ENCODE measurements at places on chromosomes 16 and 17. TPM values are rescaled to one million over a fixed set of nuclear protein-coding genes. Genes with fewer than 3 reads are reported as not detected.
A peak's percentile ranks its signal among the peaks of the same experiment; 100 is the strongest.

Gene ZNF750
- total RNA-seq, result not detected

GRCh38 chr17:76612977-76613851, 27.6 kb upstream of the ST6GALNAC2 start:
- H3K27ac ChIP-seq, result no peak overlapping the region
- no peaks in the 10 kb centered on the region for H3K36me3 ChIP-seq
- H3K4me3 ChIP-seq, result no peak overlapping the region
- no peaks in the 10 kb centered on the region for H3K27me3 ChIP-seq
- no peak for DNase-seq

- no peak for DNase-seq
- no peaks in the 10 kb centered on the region for H3K27me3 ChIP-seq
Measured at GRCh38 chr16:74031551-74031950, 265.1 kb upstream of the PSMD7 start.

Gene KREMEN2
- not detected for total RNA-seq

DNA sequence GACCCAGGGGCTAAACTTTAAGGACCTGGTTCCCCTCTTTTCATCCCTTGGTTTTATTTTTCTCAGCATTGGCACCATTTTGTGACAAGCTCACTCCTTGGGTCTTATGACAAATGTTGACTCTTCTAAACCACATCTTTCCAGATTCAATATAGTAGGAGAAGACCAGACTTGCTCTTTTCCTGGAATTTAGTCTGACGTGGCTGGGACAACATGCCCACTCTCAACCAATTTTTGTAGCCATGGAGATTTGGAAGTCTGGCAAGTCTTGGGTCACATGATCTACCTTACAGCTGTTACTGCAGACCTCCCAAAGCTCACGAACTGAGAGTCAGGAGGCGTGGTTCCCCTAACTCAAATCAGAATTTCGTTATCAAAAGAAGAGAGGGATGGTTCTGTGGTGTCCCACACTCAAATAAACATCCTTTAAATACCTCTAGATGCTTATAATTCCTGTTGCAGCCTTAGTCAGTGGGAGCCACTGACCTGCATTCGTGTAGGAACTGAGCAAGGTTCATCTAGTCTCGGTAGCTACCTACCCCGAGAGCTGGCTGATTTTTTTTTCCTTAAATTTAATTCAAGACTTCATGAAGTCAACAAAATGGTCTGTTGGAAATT, 683.5 kb downstream of the MAF start:
- H3K4me3 ChIP-seq, result no peak overlapping the region
- DNase-seq, result no peak
- no peaks in the 10 kb centered on the region for H3K4me1 ChIP-seq
- H3K27ac ChIP-seq, result no peak overlapping the region
- no peaks in the 10 kb centered on the region for H3K36me3 ChIP-seq

- no peaks in the 10 kb centered on the region for H3K27me3 ChIP-seq
- H3K4me1 ChIP-seq, result peaks cover 11% of the 10 kb centered on the region
- H3K4me3 ChIP-seq, result no peak overlapping the region
- H3K36me3 ChIP-seq, result no peaks in the 10 kb centered on the region
- no peak for DNase-seq
- H3K27ac ChIP-seq, result no peak overlapping the region
Measured at GRCh38 chr16:88798772-88799455, 4.7 kb upstream of the CDT1 start.

DNA sequence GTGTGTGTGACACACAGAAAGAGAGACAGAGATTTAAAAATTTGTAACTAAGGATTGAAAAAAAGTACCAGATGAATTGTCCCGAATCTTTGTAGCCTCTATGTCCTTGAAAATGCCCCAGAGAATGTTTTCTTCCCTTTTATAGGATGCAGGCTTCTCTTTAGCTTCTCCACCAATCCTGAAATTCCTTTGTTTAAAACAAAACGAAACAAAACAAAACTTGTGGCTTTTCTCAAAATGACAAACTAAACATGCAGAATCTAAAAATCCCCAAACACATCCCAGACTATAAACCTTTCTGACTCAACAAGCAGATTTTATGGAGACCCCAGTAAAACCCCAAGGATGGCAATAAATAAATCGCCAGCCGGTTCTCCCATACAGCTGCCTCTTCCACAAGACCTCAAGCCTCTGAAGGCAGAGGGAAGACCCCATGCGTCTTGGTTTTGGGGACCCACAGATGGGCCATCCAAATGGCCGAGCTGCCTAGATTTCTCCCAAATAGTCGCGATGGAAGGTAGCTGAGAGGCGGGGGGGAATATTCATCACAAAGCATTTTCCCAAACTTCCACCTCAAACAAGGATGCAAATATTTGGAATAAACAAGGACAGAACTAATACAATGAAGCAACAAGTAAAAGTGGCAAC, 269.5 kb upstream of the FOXF1 start:
- H3K27ac ChIP-seq, result peak overlapping the region; percentile 62
- H3K27me3 ChIP-seq, result no peaks in the 10 kb centered on the region
- H3K36me3 ChIP-seq, result no peaks in the 10 kb centered on the region
- H3K4me3 ChIP-seq, result peak overlapping the region; percentile 5

DNA sequence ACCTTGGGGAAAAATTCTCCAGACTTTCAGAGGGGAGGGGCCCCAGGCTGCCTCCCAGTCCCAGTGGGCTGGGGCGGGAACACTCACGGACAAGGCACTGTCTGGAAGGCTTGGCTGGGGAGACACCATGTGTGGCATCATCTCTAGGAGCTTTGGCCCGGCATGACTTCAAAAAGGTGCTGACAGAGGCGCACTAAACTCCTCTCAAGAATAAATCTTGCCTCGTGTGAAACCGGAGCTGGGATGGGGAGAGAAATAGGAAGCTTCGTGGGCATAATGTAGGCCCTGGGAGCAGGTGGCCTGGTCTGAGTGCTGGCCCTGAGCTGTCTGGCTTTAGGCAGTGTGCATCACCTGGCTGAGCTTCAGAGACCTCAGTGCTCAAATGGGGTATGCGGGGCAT, 5.7 kb downstream of the WSCD1 start:
- no peaks in the 10 kb centered on the region for H3K36me3 ChIP-seq
- no peak overlapping the region for H3K4me3 ChIP-seq
- 0 out of 2 replicates have a peak, but pooled peaks cover 3% of the 10 kb centered on the region for H3K4me1 ChIP-seq
- no peak overlapping the region for H3K27ac ChIP-seq
- H3K27me3 ChIP-seq, result peaks cover 14% of the 10 kb centered on the region
- DNase-seq, result no peak

Gene ASPHD1
- 3.7 TPM for total RNA-seq

Gene KRT36
- total RNA-seq, result not detected

Gene RANBP10
- total RNA-seq, result 3.9 TPM

DNA sequence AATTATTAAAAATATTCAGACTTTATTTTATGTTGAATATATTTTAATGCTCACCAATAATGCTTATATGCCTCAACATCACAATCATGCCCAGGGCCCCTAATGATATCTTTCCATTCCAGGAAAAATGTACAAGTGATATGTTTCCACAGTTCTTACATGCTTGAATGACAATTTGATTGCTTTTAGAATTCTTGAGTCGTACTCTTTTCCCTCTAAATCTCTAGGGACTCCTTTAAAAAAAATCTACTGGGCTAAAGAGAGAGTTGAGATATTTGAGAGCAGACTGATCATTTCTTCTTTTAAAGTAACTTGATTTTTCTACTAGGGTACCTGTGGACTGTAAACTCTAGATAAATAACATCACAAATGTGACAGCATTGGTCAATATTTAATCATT, 18.2 kb upstream of the HLF start:
- 0 out of 2 replicates have a peak, but pooled peaks cover 7% of the 10 kb centered on the region for H3K27me3 ChIP-seq
- no peak overlapping the region for H3K4me3 ChIP-seq
- H3K4me1 ChIP-seq, result no peaks in the 10 kb centered on the region
- no peak for DNase-seq

Gene SLC47A2
- total RNA-seq, result not detected

GRCh38 chr17:58412961-58413586, 4.3 kb downstream of the RNF43 start:
- H3K27ac ChIP-seq, result no peak overlapping the region
- H3K36me3 ChIP-seq, result no peaks in the 10 kb centered on the region
- H3K4me3 ChIP-seq, result no peak overlapping the region
- peaks cover 21% of the 10 kb centered on the region for H3K27me3 ChIP-seq
- no peaks in the 10 kb centered on the region for H3K4me1 ChIP-seq
- DNase-seq, result no peak

Gene GRIN2A
- total RNA-seq, result not detected

Gene SMTNL2
- total RNA-seq, result not detected

DNA sequence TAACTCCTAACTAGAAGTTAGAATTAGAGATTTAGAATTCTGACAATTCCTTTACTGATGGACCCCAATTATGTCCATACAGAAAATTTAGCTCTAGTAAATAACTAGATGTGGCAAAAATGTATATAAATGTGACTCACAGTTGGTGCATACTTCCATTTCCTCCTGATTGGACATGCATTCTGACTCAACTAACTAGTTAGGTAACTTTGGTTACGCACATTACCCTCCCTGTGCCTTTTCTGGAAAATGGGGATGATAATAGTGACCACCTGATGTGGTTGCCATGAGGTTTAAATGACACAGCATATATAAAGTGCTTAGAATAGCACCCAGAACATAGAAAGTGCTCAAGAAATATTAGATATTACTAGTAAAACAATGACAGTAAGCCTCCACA, 550.0 kb upstream of the SALL1 start:
- no peaks in the 10 kb centered on the region for H3K4me1 ChIP-seq
- H3K27ac ChIP-seq, result no peak overlapping the region
- no peak overlapping the region for H3K4me3 ChIP-seq
- no peaks in the 10 kb centered on the region for H3K36me3 ChIP-seq

GRCh38 chr17:57550668-57551315, 194.3 kb downstream of the CCDC182 start:
- H3K36me3 ChIP-seq, result no peaks in the 10 kb centered on the region
- DNase-seq, result no peak
- no peak overlapping the region for H3K27ac ChIP-seq
- peaks cover 46% of the 10 kb centered on the region for H3K4me1 ChIP-seq

DNA sequence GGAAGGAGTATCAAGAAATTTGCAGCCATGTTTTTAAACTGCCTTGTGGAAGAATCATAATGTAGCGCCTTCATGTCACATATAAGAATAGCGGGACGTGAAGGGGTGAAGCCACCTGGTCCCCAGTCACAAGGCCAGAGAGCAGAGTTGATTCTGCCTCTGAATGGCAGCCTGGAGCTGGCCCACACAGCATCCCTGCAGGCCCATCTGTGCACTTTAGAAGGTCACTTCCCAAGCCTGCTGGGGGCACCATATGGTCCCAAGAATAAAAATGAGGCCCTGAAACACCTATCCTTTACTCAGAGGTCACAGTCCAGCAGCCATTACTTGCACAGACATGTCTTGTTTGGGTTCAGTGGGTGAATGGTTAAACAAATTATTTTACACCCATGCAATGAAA, 15.0 kb downstream of the CD300E start:
- H3K27ac ChIP-seq, result no peak overlapping the region
- H3K27me3 ChIP-seq, result peaks cover 7% of the 10 kb centered on the region
- DNase-seq, result no peak
- no peaks in the 10 kb centered on the region for H3K4me1 ChIP-seq
- H3K4me3 ChIP-seq, result no peak overlapping the region

GRCh38 chr16:102060-102855, 24.2 kb downstream of the MPG start:
- DNase-seq, result no peak
- H3K4me1 ChIP-seq, result 0 out of 2 replicates have a peak, but pooled peaks cover 3% of the 10 kb centered on the region
- peaks cover 11% of the 10 kb centered on the region for H3K36me3 ChIP-seq
- no peak overlapping the region for H3K27ac ChIP-seq

GRCh38 chr17:65121916-65122806, 15.0 kb upstream of the RGS9 start:
- H3K27me3 ChIP-seq, result no peaks in the 10 kb centered on the region
- H3K4me1 ChIP-seq, result peaks cover 23% of the 10 kb centered on the region
- no peak overlapping the region for H3K27ac ChIP-seq
- no peaks in the 10 kb centered on the region for H3K36me3 ChIP-seq
- H3K4me3 ChIP-seq, result no peak overlapping the region
- no peak for DNase-seq

DNA sequence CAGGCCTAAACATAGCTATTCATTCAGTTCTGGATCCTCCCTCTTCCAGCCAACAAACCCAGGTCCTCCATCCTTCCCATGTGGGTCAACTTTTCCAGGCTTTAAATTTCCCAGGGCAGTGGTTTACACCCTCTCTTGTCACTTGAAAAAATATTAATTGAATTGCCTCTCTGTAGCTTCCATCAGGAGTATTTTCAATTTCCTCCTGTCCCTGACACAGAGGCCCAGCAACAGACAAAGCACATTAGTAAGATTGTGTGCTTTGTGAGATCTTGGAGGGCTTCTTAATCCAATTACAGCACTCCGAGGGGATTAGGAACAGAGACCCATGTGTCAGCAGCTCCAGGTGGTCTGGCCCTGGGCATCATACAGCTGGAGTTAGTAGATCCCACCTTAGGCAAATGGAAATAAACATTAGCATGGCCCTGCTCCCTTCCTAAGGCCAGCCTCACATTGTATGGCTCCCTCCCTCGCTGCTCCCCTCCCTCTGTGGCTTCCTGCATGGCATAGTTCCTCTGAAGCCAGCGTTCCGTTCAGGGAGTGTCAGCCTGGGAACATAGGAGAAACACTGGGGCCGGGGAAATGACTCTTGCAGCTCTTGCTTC, 132.7 kb upstream of the HSBP1 start:
- no peak overlapping the region for H3K27ac ChIP-seq
- DNase-seq, result no peak
- no peak overlapping the region for H3K4me3 ChIP-seq
- H3K4me1 ChIP-seq, result no peaks in the 10 kb centered on the region
- H3K36me3 ChIP-seq, result peaks cover 4% of the 10 kb centered on the region

DNA sequence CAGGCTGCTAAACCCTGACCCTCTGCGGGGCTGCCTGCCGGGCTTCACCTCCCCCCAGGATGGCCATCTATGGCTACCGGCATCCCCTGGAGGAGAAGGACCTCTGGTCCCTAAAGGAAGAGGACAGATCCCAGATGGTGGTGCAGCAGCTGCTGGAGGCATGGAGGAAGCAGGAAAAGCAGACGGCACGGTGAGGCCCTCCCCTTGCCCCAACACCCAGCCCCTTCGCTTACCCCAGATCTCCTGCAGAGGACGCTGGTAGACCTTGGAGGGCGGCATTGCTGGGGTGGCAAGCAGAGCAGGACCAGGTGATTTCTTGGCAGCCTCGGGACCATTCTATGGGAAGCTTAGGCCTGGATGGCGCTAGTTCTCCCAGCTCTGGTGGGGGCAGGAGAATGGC, 24.5 kb downstream of the ABCC3 start:
- H3K27me3 ChIP-seq, result no peaks in the 10 kb centered on the region
- H3K36me3 ChIP-seq, result 0 out of 2 replicates have a peak, but pooled peaks cover 6% of the 10 kb centered on the region
- no peak for DNase-seq

DNA sequence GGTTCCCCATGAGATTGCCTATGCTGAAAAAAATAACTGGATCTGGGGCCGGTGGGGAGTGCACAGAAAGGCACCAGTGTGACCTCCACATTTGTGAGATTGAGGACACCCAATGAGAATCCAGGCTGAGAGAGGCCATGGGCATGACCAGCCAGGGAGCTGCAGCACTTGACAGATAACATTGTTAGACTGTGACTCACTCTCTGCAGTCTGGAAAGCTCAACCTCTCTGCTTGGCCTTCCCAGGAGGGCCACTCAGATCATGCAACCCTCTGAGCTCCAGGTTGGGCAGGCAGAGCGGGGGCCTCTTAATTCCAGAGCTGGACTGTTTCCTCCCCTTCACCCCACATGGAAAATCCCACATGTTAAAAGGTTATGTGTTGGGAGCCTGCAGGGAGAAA, 30.1 kb downstream of the FZD2 start:
- H3K36me3 ChIP-seq, result no peaks in the 10 kb centered on the region
- H3K27ac ChIP-seq, result no peak overlapping the region
- H3K4me1 ChIP-seq, result peaks cover 23% of the 10 kb centered on the region
- no peak overlapping the region for H3K4me3 ChIP-seq

Gene BCL6B
- not detected for total RNA-seq

Gene ACACA
- 23.4 TPM for total RNA-seq

GRCh38 chr16:85337910-85338637, 225.8 kb upstream of the CIBAR2 start:
- H3K4me3 ChIP-seq, result no peak overlapping the region
- peaks cover 14% of the 10 kb centered on the region for H3K36me3 ChIP-seq
- no peak overlapping the region for H3K27ac ChIP-seq
- 0 out of 2 replicates have a peak, but pooled peaks cover 5% of the 10 kb centered on the region for H3K4me1 ChIP-seq
- H3K27me3 ChIP-seq, result no peaks in the 10 kb centered on the region

Measured in SJSA1 (cell line).